Frontal cortex (tissue), 4 donors: ENCODE measurements at places on chromosomes 4 and X.

DNA sequence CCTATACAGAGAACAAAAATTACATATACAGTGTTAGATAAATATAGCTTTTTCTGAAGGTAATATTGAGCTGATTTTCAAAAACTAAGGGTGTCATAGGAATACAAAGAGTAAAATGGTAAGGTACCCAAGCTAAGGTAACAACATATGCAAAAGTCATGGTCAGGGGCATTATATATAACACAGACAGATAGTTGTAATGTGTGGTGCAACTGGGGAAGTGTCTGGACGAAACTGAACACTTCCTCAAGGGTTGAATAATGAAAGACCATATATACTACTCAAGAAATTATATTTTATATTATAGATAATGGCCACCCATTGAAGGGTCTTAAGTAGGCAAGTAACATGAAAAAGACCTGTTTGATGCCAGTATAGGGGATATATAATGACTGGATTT is 262.1 kb upstream of the CXXC4 start:
- no peak for DNase-seq

- no peak for DNase-seq
Measured at GRCh38 chr4:118954246-118954645, 65.6 kb downstream of the SYNPO2 start.

- DNase-seq = no peak
Measured at GRCh38 chr4:120731561-120731960, 191.0 kb downstream of the PRDM5 start.

- DNase-seq = no peak
Measured at GRCh38 chr4:166675411-166675810, 558.9 kb downstream of the SPOCK3 start.

DNA sequence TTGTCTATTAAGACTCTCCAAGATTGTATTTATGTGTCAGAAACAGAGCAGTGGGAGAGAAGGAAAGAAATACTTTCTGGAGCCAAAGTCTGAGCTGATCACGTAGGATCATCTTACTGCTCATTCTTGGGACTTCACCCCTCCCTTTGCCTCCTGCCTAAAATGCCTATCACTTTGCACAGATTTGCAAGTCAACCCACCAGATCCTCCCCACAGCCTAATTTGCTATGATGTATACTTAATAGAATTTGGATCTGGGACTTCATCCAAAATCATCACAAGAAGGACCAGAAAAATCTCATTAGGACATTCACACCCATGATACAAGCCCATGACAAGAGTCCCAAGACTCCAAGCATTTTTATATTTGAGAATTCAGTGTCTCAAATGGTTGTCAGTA is 290.2 kb downstream of the FBXW7 start:
- DNase-seq = no peak

GRCh38 chrX:108221301-108221864 is 129.8 kb downstream of the ATG4A start:
- DNase-seq = no peak

GRCh38 chr4:22471999-22472461 is 43.8 kb downstream of the ADGRA3 start:
- DNase-seq = no peak

- DNase-seq = no peak
Measured at GRCh38 chr4:11098461-11098860, 330.2 kb downstream of the HS3ST1 start.

DNA sequence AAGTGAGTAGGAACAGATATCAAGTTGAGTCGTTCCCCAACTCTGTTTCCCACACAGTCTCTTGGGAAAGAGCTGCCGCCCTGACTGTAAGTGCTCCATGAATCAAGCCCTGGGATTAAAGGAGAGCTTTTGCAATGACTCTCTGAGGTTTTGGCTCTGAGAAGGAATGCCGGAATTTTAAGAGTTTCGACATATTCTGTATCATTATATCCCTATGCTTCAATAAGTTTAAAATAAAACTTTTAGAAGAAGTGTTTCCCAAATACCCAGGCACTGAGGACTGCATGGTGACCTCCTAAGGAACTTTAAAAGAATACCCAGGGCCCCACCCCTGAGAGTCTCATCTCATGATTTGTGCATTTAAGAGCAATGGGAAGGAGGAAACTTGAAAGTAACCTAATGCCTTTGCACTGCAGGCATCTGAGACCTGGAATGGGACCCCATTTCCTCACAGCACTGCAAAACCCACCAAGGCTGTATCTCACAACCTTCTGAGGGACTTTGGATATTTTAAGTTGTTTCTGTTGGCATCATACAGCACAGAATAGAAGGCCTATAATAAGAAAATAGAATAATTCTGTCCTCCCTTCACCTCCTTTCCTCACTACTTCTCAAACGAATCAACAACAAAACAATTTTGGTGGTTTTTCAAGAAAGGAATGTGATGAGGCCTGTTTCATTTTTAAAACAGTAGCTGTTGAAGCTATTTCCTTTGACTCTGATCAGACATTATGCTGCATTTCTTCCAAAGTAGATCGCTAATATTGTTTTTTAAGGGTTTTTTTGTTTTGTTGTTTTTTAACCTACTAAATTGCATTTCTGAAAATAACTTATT is 121.2 kb downstream of the GASK1B start:
- no peak for DNase-seq

DNA sequence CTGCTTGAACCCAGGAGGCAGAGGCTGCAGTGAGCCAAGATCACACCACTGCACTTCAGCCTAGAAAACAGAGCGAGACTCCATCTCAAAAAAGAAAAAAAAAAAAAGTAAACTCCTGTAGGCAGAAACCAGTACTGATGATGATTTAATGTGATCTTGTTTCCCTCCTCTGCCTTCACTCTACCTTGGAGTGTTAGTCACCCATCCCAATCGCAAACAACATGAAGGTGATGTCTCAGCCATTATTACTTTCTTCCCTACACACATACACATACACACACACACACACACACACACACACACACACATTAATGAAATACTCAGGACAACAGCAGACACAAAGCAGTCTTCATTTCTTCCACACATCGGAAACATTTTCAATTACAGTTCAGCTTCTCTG is 15.6 kb downstream of the XKRX start:
- no peak for DNase-seq

- DNase-seq = no peak
Measured at GRCh38 chr4:170083541-170083940, 6.2 kb downstream of the AADAT start.

- no peak for DNase-seq
Measured at GRCh38 chrX:112760697-112761096, 79.9 kb downstream of the AMOT start.

- no peak for DNase-seq
Measured at GRCh38 chr4:82090717-82091116, 283.1 kb downstream of the HNRNPD start.

GRCh38 chr4:87500092-87500462 is 29.1 kb downstream of the SPARCL1 start:
- DNase-seq = no peak

GRCh38 chr4:81130569-81130968 is 84.5 kb downstream of the PRKG2 start:
- DNase-seq = no peak

DNA sequence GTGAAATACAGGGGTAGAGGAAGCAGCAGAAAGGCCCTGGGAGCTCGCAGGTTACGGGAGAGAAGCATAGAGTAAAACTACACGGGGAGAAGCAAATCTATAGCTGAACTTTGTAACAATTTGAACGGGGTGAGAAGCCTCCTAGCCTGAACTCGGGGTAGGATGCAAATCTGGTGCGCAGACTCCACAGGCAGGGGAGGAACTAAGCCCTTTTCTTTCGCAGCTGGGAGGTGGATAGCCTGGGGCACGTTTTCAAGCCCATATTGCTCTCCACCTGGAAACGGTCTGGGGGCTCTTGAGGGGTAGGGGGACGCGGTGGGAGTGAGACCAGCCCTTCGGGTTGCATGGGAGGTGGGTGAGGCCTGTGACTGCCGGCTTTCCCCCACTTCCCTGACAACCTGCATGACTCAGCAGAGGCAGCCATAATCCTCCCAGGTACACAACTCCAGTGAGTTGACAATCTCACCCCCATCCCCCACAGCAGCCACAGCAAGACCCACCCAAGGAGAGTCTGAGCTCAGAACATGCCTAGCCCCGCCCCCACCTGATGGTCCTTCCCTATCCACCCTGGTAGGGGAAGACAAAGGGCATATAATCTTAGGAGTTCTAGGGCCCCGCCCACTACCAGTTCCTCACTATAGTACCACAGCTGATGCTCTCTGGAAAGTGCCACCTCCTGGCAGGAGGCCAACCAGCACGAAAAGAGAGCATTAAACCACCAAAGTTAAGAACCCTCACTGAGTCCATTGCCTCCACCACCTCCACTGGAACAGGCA is 29.9 kb downstream of the SOWAHB start:
- no peak for DNase-seq

DNA sequence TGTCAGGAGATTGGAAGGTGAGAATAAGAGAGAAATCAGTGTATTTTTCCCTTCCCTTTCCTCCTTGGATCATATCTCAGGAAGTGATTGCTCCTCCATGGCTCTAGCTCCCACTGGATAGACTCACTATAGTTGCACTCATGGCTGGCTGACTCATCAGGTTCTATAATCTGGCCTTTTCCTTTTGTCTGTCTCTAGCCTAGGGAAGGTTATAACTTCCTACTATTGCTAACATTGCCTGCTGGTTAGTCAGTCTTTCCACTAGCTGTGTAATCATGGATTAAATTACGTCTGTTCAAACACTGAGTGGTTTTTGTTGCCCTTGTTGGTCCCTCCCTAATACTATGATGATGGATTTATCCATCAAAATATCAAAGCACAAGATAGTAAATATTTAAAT is 195.5 kb upstream of the VEGFC start:
- DNase-seq = no peak

GRCh38 chrX:69119122-69119521 is 46.1 kb downstream of the PJA1 start:
- DNase-seq = no peak

GRCh38 chr4:75922588-75922987 is 18.2 kb downstream of the NAAA start:
- DNase-seq = no peak

DNA sequence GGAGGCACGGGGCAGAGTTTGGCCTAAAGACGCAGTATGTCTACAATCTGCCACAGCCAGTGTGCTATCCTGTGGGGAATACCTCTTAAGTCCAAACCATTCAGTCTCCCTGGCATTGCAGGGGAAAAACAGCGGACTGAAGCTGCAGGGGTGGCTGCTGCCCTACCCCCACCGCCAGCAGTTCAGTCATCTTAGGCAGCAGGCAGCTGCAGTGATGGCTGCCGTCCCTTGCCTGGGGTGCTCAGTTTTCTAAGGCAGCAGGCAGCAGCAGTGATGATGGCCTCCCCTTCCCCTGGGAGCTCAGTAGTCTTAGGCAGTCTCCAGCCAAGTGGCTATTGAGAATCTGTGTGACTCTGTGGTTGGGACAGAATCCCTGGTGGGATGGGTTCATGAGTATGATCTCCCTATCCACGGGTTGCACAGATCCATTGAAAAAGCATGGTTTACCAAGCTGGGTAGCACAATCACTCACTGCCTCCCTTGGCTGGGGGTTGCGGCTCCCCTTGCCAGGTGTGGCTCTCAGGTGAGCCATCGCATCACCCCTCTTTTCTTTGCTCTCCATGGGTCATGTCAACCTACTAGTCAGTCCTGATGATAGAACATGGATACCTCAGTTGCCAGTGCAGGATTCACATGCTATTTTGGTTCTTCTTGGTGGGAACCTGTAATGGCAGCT is 48.9 kb upstream of the GRID2 start:
- DNase-seq = no peak

DNA sequence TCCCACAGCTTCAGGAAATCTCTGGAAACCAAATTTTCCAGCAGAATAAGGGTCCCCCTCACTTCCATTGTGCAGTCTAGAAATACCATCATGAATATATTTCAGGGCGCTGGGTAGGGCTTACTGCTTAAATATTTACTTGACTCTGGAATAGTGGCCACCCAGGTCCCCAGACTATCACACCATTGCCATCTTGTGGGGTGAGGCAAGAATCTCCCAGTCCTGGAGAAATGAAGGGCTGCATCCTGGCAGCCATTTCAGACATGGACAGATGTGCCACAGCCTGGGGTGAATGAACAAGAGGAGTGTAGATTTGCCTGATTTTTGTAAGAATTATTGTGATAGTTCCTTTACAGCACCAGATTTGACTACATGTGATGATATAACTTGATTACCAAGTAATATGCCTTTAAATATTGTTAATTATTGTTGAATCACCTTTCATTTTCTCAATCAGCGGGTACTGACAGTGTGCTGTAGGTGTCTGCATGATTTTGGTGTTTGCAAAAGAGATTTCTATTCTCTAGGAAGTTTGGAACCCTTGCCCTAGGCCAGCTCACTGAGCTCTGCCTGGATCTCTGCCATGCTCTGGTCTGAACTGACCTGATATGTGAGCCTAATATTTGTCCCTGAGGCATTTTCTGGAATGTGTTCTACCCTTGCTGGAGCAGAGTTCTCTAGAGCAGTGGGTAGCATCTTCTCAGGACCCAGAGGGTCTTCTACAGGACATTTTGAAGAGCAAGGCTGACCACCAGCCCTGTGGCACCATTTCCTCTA is 183.4 kb downstream of the KIT start:
- no peak for DNase-seq

GRCh38 chr4:86055898-86056297 is 304.0 kb downstream of the MAPK10 start:
- DNase-seq = no peak

DNA sequence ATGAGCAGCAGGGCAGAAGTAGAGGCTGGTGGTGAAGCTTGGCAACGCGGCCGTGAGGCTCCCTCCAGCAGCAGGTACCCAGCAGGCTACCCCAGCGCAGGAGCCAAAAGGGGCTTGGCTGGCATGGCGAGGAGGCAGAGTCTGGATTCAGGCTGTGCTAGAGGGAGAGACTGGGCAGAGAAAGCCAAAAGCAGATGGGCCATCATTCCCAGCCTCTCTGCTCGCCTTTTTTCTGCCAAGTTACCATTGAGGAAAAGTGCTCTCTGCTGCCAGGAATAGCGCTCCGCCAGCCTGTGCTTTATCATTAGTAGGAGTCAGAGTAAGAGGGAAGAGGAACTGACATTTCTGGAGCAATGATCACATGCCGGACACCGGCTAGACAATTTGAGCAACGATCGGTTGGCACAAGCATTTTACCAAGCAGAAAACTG is 28.7 kb upstream of the MAP3K15 start:
- DNase-seq = peak; percentile 13

DNA sequence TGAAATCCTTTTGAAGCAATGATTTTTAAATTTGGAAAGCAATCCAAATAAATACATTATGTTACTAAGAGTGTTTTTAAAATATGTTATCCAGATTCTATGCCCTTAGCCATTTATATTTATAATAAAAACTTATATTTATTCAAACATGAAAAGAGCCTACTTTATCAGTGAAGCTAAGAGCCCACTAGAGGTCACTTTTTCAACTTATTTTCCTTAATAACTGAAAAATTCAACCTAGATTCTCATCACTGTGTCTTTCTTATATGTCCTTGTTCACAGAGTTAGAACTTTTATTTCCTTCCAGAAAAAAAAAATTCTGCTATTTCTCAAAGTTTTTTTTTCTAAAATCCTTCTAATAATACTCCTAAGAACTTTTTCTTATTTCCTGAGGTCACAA is 23.9 kb downstream of the PRDM8 start:
- DNase-seq = no peak

GRCh38 chr4:31715302-31715701 is 995.1 kb downstream of the PCDH7 start:
- no peak for DNase-seq
